ENCODE measurements at places on chromosomes 1 and 21.

GRCh38 chr1:157007306-157007705 lies 38.2 kb downstream of the ARHGEF11 start:
- no peak for DNase-seq

DNA sequence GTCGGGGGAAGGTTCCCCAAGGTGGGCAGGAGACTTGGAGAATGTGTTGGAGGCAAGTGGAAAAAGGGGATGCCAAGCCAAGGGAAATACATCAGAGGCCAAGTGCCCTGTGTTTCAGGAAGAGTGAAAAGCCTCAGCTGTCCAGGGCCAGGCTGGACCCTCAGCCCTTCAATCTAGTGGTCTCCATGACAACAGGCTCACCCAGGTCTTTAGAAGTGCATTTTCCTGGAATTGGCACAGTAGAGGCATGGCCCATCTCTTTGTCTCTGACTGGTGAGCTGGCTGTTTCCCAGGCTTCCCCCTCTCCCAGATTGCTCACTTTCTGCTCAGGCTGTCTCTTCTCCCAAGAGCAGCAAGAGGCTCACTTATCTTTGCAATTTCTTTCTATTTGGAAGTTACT lies 10.4 kb upstream of the RHBG start:
- DNase-seq, result no peak

GRCh38 chr1:116485071-116485735 lies 85.6 kb downstream of the CD58 start:
- peak; percentile 68 for DNase-seq

DNA sequence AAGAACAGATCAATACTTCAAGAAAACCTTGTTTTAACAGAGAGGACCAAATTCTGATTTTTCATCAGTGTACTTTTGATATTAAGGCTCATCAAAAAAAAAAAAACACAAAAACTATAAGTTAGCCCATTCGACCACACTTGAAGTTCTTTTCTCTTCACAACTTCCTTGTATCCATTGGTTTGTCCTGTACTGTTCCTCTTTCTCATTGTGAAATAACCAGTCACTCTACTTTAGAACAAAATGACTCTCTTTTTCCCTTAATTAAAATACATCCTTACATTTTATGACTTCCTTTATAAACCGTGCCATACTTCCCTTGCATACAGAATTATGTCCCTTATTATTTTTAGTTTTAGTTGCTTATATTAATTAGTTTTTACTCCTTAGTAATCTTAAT lies 8.4 kb downstream of the QSOX1 start:
- no peak for DNase-seq

Data from A172 (cell line).